ENCODE measurements at places on chromosomes 5 and 9. TPM values are rescaled to one million over a fixed set of nuclear protein-coding genes. Genes with fewer than 3 reads are reported as not detected.

- DNase-seq = no peak
These were observed 79.8 kb downstream of the HSD17B3 start for GRCh38 chr9:96222132-96222531.

DNA sequence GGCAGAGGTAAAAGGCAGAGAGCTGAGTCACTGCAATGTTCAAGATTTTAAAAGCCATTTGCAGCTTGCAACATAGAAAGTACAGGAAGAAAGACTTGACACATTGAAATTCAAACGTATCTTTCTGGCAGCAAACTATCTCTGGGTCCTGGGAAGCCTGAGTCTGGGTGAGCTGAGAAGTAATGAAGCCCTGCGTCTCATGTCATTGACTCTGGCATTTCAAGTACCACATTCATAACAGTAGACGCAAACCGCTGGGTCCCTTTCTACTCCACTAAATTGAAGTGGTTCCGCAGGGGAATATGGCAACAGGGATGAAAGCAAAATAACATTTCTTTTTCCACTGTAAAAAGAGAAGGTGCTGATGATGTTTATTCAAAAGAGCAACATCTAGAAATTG is 694.3 kb downstream of the BRINP1 start:
- no peak for DNase-seq

GRCh38 chr9:134895567-134895907 is 14.9 kb downstream of the FCN2 start:
- DNase-seq = no peak

GRCh38 chr5:107607671-107608345 is 62.9 kb downstream of the EFNA5 start:
- DNase-seq = no peak

DNA sequence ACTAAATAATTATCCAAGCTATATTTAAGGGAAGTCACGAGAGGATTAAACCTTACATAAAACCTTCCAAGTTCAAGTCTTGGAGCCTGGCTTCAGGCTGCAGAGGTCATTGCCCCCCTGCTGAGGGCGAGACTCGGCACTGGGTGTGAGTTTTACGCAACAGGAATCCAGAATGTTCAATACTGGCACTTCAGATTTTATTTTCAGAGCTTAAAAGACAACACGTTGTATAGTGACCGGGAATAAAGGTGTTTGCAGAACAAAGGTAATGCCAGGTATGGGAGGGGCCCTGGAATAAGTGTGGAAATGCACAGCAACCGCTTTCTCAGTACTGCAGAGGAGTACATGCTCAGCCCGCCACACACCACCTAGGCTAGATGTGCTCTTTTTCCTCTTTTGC is 207.0 kb downstream of the GAPVD1 start:
- no peak for DNase-seq

GRCh38 chr9:119349351-119349825 is 19.8 kb downstream of the BRINP1 start:
- no peak for DNase-seq

- DNase-seq = no peak
These were observed 109.9 kb downstream of the YIPF5 start for GRCh38 chr5:144060598-144060997.

DNA sequence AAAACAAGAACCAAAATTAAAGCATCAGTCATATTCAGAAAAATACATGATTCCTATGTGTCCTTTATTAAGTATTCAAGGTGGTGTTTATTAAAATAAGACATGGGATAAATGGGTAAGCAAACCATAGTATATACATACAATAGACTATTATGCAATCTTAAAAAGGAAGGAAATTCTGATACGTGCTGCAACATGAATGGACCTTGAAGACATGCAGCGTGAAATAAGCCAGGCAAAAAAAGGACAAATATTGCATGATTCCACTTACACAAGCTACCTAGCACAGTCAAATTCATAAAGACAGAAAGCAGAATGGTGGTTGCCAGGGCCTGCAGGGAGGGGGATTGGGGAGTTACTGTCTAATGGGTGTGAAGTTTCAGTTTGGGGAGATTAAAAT is 127.7 kb downstream of the DMAC1 start:
- no peak for DNase-seq

GRCh38 chr5:112232667-112233066 is 186.4 kb downstream of the EPB41L4A start:
- no peak for DNase-seq

DNA sequence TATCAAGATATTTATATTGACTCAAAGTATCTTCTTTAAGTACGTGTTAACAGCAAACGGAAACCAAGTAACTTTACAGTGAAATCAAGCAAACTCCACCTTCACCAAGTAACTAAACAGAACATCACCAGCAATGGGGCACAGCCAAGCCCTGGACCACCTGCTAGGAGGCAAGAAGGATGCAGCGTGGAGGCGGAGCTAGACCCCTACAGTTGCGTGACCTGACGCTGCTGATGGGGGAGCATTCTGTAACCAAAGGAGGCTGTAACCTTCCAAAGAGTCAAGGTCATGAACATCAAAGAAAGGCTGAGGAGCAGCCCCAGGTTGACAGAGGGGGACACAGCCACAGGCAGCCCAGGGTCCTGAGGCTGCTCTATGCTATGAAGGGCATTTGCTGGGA is 6.1 kb downstream of the VAV2 start:
- DNase-seq = no peak

- DNase-seq = no peak
These were observed 128.6 kb downstream of the MYO10 start for GRCh38 chr5:16807547-16807864.

DNA sequence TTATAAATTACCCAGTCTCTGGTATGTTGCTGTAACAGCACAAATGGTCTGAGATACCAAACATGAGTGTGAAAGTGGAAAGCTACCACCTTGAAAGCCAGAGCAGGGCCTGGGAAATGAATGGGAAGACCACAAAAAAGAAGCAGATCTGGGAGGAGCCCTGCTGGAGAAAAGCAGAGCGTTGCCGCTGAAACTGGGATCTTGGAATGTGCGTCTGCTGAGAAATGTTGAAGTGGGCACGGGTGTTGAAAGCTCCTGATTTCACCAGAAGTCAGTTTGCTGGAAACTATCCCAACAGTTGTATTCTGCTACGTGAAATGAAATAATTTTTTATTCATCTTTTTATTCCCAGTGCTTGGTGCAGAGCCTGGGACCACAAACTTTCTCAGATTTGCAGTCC is 40.0 kb downstream of the NUDT12 start:
- DNase-seq = no peak

- DNase-seq = no peak
These were observed 10.9 kb upstream of the NDFIP1 start for GRCh38 chr5:142097681-142098080.

GRCh38 chr9:132260846-132261245 is 93.9 kb downstream of the SETX start:
- no peak for DNase-seq

DNA sequence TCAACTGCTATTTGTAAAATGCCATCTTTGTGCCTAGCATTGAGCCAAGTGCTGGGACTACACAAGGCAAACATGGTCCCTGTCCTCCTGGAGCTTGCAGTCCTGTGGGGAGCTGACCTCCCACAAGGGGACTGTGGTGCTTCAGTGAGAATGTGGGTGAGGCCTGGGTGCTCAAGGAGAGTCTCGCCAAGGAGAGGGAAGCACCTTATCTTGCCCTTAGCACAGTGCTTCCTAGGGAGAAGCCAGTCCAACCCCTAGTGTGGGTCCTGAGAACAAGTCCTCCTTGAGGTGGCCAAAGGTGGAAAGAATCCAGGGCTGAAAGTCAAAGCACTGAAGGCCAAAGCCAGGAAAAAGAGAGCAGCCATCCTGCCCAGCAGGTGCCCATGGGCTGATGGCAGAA is 31.1 kb upstream of the MVB12B start:
- DNase-seq = no peak

DNA sequence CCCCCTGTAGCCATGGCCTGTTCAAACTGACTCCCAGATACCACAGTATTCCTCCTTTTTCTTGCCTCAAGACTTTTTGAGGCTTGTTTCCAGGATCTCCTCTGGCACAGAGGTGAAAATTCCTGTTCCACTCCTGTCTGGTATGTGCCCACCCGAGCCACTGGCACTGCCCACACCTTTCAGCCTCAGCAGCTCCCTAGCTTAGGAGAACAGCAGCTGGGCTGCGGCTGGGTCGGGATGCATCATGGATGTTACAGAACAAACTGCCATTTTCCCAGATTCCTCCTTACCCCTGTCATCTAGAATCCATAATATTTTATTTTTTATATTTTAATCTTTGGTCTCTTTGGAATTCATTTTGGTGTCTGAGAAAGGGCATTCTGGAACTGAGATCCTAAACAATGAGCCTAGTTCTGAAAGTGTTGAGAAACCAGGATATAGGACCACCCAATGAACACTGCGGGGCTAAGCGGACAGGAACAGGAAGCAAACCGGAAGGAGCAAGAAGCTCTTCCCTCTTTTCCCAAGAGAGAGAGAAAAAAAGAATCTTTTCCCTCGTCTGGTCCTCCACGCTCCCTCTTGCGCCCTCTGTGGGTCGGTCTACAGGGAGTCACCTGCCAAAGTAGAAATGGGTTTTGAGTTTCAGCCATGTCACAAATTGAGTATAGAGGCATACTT is 12.5 kb downstream of the OR2S2 start:
- peak; percentile 76 for DNase-seq

The PCSK1 gene
- not detected for total RNA-seq

The TSLP gene
- total RNA-seq = 0.11 TPM

The SLC36A1 gene
- 20.3 TPM for total RNA-seq

The LCN2 gene
- not detected for total RNA-seq

The GABRA1 gene
- not detected for total RNA-seq

The HOMER1 gene
- total RNA-seq = 6.5 TPM

The P4HA2 gene
- total RNA-seq = 261 TPM

The CTXN3 gene
- not detected for total RNA-seq

The MARCOL gene
- total RNA-seq = not detected

The SEPTIN8 gene
- total RNA-seq = 97.4 TPM

The GAPT gene
- total RNA-seq = not detected

The TAF11L5 gene
- not detected for total RNA-seq

All from SJSA1 (cell line).